ENCODE measurements at places on chromosomes 3 and 15. TPM values are rescaled to one million over a fixed set of nuclear protein-coding genes. Genes with fewer than 3 reads are reported as not detected.

DNA sequence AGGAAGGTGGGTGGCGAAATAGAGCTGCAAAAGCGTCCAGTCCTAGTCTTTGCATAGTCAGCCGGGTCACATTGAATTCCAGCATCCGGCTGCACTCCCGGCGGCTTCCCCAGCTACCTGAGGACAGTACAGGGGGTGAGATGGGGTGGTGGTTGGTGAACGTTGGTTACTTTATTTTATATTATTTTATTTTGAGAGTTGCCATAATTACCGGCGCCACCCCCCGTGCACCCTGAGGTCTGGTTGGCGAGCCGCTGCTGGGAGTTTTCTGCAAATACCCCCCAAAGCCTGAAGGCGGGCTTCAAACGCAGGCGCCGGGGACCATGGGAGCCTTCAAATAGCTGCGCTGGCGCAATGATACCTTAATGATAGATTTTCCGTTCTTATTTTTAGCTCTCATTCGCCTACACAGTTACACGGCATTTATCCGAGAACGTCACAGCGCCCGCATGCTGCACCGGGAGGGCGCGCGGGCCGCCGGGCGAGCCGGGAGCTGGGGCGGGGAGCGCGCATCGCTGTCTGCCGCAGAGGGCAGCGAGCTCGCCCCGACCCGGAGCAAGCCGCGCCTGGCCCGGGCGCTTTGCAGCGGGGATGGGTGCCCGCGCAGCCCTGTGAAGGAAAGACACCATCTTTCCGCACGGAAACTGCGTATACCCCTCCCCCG is 756 bp upstream of the RASGRF1 start:
- H3K4me3 ChIP-seq: peak overlapping the region; percentile 75
- DNase-seq: peak; percentile 62
- no peak overlapping the region for H3K27ac ChIP-seq
- peaks cover 100% of the 10 kb centered on the region for H3K27me3 ChIP-seq
- H3K4me1 ChIP-seq: no peaks in the 10 kb centered on the region

- H3K4me3 ChIP-seq: no peak overlapping the region
- H3K27me3 ChIP-seq: no peaks in the 10 kb centered on the region
- no peak overlapping the region for H3K27ac ChIP-seq
- H3K36me3 ChIP-seq: no peaks in the 10 kb centered on the region
Measured at GRCh38 chr3:189842681-189843602, 211.8 kb downstream of the TP63 start.

GRCh38 chr3:9600597-9600996 is 47.0 kb upstream of the LHFPL4 start:
- no peaks in the 10 kb centered on the region for H3K4me1 ChIP-seq
- no peak for DNase-seq
- no peak overlapping the region for H3K27ac ChIP-seq

Gene MNS1
- total RNA-seq: 0.27 TPM

DNA sequence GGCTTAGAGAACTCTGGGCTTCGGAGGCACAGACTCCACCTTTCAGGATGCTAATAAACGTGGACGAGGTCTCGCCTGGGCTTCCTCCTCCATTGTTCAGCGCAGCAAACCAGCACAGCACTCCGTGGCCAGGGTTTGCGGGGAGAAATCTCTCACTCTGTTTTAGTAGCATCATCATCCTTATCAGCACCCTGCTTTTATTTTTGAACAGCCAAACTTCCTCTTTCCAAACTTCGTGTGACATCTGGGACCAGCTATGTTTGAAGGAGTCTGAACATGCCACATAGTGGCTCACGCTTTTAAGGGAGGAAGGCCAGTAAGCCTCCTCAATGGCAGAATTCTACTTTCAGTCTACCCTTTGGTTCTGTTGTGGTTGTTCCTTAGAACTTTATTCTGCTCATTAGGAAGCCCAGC is 149.0 kb downstream of the PGPEP1L start:
- no peak overlapping the region for H3K4me3 ChIP-seq
- H3K36me3 ChIP-seq: no peaks in the 10 kb centered on the region
- peaks cover 8% of the 10 kb centered on the region for H3K4me1 ChIP-seq
- no peak overlapping the region for H3K27ac ChIP-seq
- no peak for DNase-seq

GRCh38 chr3:55315396-55315795 is 171.7 kb downstream of the WNT5A start:
- no peaks in the 10 kb centered on the region for H3K36me3 ChIP-seq
- H3K27ac ChIP-seq: no peak overlapping the region
- no peaks in the 10 kb centered on the region for H3K27me3 ChIP-seq
- H3K4me3 ChIP-seq: no peak overlapping the region
- no peaks in the 10 kb centered on the region for H3K4me1 ChIP-seq

Gene TMEM40
- not detected for total RNA-seq

DNA sequence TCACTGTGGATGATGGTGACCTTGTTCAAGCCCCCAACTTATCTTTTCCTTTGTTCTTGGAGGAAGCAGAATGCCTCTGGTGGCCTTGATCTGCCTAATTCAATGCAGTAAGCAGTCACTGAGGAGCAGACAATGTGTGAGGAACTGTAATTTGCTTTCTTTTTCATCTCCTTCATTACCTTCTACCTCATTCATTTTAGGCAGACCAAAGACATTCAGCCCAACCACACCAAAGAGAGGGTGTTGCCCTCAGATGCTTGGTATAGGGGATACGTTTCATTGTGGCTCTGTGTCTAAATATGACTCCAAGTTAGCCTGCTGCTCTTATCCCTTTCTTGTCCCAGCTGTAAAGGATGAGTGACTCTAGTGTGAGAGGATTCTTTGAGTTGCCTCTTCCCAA is 15.3 kb downstream of the EXOSC7 start:
- DNase-seq: no peak
- H3K4me1 ChIP-seq: peaks cover 7% of the 10 kb centered on the region
- peaks cover 54% of the 10 kb centered on the region for H3K36me3 ChIP-seq
- no peak overlapping the region for H3K27ac ChIP-seq

DNA sequence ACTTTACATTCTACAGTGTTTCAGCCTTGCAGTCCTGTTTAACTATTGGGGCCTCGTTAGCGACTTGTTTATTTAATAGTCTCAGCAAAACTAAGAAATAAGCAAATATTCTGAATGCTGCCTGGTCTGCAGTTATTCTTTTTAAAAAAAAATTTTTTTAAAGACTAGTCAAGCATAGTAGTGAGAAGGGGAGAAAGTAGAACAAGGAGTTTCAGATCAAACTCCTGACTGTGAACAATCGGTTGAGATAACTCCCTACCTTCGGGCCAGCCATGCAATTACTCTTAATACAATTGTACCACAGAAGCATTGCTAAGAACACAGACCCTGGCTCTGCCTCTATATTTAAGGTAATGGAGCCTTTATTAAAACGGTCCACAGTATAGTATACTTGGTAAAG is 5.8 kb upstream of the DUT start:
- no peak overlapping the region for H3K27ac ChIP-seq
- H3K4me3 ChIP-seq: no peak overlapping the region
- no peak for DNase-seq
- H3K27me3 ChIP-seq: no peaks in the 10 kb centered on the region
- no peaks in the 10 kb centered on the region for H3K36me3 ChIP-seq

Gene SH3GL3
- total RNA-seq: 4.9 TPM

Gene PLSCR5
- not detected for total RNA-seq

Gene SAMD7
- not detected for total RNA-seq

DNA sequence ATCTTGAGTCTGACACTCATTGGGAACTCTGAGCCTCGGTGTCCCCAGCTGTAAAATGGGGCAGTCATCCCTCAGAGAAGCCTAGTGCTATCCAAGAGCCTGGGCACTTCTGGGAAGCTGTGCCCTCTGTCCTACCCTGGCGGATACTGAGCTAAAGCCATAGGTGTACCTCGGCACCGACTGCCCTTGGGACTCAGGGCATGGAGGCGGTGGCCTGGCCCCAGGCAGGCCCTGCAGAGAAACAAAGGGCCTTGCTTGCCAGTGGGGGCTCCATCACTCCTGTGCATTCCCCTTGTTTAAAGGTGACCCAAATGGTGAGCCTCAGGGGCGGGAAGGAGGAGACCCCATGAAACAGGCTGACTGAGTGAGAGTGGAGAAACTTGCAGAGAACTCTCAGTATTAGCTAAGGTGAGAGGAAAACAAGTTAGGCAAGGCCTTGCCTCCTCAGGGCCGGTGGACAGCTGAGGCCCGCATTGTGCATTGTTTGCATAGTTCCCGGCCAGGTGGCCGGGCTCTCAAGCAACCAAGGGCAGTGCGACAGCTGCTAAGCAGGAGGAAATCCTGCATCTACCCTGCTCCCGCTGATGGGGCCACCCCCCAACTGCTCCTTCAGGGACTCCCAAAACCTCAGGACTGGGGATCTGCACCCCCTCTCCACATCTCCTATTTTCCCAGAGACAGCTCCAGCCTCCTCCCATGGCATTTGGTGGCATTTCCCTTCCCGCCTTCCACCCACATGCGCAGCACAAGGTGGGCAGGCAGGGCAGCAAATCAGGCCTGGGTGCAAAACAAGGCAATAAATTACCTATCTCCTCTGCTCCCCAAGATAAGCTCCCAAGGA is 4.3 kb downstream of the PFKFB4 start:
- H3K4me1 ChIP-seq: peaks cover 4% of the 10 kb centered on the region
- H3K27me3 ChIP-seq: no peaks in the 10 kb centered on the region
- no peak overlapping the region for H3K4me3 ChIP-seq
- H3K27ac ChIP-seq: no peak overlapping the region

DNA sequence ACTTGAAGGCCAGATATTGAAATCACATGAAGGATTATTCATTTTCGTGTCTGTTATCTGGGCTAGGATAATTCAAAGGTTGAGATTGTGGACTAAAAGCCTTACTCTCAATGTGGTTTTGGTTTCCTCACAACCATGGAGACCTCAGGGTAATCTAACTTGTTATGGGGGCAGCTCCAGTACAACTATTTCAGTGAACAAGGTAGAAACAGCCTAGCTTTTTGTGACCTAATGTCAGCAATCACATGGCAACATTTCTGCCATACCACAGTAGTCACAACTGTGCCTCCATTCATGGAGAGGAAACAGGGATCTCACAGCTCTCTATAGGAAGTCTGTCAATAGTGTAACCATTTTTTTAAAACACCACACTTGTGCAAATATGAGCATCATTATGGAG is 62.4 kb upstream of the RARB start:
- no peaks in the 10 kb centered on the region for H3K36me3 ChIP-seq
- no peak overlapping the region for H3K27ac ChIP-seq
- H3K4me1 ChIP-seq: no peaks in the 10 kb centered on the region
- no peaks in the 10 kb centered on the region for H3K27me3 ChIP-seq
- H3K4me3 ChIP-seq: no peak overlapping the region

- H3K27me3 ChIP-seq: no peaks in the 10 kb centered on the region
- no peak overlapping the region for H3K4me3 ChIP-seq
- no peak overlapping the region for H3K27ac ChIP-seq
- no peak for DNase-seq
Measured at GRCh38 chr15:63244399-63244798, 33.0 kb upstream of the APH1B start.

Gene HIGD2B
- not detected for total RNA-seq

Gene SERPINI2
- 0.45 TPM for total RNA-seq

DNA sequence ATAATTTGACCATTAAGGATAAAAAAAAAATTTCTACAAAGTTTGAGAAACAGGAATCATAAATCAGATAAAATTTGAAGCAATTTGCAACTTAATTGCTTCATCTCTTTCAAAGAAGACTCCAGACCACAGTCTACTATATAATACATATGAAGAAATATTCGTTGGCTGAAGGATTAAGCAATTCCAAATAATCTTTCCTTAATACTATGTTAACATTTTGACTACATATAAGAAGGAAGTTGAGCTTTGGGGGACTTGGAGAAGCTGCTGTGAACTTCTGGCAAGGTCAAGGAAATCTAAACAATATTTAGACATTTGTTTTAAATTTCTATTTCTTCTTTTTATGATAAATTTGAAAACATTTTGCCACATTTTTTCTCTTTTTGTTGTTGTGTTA is 13.5 kb upstream of the GABRR3 start:
- no peaks in the 10 kb centered on the region for H3K27me3 ChIP-seq
- no peak overlapping the region for H3K4me3 ChIP-seq
- no peaks in the 10 kb centered on the region for H3K4me1 ChIP-seq
- DNase-seq: no peak
- H3K27ac ChIP-seq: no peak overlapping the region

DNA sequence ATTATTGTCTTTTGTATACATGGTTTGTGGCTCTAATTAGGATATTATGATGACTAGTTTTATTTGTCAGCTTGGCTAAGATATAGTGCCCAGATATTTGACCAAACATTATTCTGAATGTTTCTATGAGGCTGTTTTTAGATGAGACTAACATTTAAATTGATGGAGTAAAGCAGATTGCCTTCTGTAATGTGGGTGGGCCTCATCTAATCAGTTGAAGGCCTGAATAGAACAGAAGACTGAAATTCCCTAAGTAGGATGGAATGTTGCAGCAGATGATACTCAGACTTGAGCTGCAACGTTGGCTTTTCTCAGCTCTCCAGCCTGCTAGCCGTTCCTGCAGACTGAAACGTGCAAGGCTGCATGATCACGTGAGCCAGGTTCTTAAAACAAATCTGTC is 546.5 kb downstream of the EDEM1 start:
- no peaks in the 10 kb centered on the region for H3K27me3 ChIP-seq
- no peaks in the 10 kb centered on the region for H3K36me3 ChIP-seq
- no peak for DNase-seq
- H3K27ac ChIP-seq: no peak overlapping the region
- no peak overlapping the region for H3K4me3 ChIP-seq

DNA sequence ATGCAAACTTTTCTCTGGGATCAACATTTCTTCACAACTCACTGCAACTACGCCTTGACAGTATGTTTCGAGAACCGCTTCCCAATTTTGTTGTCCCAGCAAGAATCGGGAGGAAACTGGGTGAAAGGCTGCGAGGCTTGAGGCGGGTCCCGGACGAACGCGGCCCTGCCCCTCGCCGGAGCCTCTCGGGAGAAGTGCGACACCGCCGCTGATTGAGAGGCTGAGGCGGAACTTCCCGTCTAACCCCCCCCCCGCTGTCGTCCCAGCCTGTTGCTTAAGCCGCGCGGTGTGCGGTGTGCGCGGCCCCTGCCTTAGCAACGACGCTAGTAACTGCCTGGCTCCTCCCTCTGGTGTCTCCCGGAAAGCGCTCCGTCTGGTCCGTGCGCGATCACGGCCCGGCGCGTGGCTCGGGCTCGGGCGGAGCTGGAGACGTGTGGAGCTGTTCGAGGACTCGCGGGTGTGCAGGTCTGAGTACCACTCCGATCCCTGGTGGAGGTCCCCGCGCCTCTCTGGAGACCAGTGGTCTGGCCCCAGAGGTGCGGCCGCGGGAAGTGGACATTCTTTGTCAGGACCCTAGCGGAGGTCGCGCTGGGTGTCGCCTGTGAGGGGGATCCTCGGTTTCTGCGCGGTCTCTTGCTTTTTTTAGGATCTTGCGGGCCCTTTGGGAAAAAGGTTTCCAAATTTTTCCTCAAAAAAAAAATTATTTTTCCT is at the start of the genes DTWD1 and FAM227B:
TSS of gene DTWD1 (plus strand) at position 391 of the 711 bp plus-strand sequence. CDS start 4,120 bp downstream, outside the sequence.
TSS of gene FAM227B (minus strand) at position 161 of the 711 bp plus-strand sequence. CDS start 5,647 bp downstream, outside the sequence.
- H3K4me1 ChIP-seq: no peaks in the 10 kb centered on the region
- peaks cover 22% of the 10 kb centered on the region for H3K36me3 ChIP-seq
- no peaks in the 10 kb centered on the region for H3K27me3 ChIP-seq
- H3K4me3 ChIP-seq: peak within 1 kb of the TSS; percentile 97
- peak; percentile 98 for DNase-seq

- no peak overlapping the region for H3K27ac ChIP-seq
- no peak overlapping the region for H3K4me3 ChIP-seq
- no peaks in the 10 kb centered on the region for H3K36me3 ChIP-seq
- H3K4me1 ChIP-seq: no peaks in the 10 kb centered on the region
- peaks cover 15% of the 10 kb centered on the region for H3K27me3 ChIP-seq
Measured at GRCh38 chr15:69980341-69981059, 117.2 kb downstream of the TLE3 start.

All from endodermal cell (in vitro differentiated cells).